ENCODE measurements at places on chromosomes 1 and 21. TPM values are rescaled to one million over a fixed set of nuclear protein-coding genes. Genes with fewer than 3 reads are reported as not detected.

DNA sequence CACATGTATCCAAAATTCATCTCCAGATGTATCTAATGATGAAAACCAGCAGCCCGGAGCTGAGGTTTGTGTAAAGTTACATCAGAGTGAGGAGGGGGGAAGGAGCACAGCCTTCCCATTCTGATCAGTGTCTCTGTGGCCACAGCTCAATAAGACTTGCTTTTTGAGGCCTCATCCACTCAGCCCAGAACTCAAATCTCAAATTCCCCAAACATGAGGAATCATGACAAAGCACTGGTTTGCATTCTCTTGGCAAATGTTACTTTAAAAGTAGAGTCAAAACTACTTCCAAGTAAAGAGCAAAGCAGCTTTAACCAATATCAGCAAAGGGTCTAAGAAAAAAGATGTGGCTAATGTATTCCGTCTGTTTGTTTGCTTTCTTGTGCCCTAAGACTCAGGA is 30.9 kb downstream of the CCN1 start:
- no peaks in the 10 kb centered on the region for H3K27me3 ChIP-seq
- no peaks in the 10 kb centered on the region for H3K36me3 ChIP-seq
- peaks cover 30% of the 10 kb centered on the region for H3K4me1 ChIP-seq
- no peak for DNase-seq
- no peak overlapping the region for H3K27ac ChIP-seq
- H3K4me3 ChIP-seq = no peak overlapping the region

C1orf167 gene
- total RNA-seq = not detected

- H3K27ac ChIP-seq = no peak overlapping the region
- H3K36me3 ChIP-seq = no peaks in the 10 kb centered on the region
- no peak for DNase-seq
- no peaks in the 10 kb centered on the region for H3K27me3 ChIP-seq
Observed at GRCh38 chr1:8379513-8380186, 61.7 kb downstream of the SLC45A1 start.

DNA sequence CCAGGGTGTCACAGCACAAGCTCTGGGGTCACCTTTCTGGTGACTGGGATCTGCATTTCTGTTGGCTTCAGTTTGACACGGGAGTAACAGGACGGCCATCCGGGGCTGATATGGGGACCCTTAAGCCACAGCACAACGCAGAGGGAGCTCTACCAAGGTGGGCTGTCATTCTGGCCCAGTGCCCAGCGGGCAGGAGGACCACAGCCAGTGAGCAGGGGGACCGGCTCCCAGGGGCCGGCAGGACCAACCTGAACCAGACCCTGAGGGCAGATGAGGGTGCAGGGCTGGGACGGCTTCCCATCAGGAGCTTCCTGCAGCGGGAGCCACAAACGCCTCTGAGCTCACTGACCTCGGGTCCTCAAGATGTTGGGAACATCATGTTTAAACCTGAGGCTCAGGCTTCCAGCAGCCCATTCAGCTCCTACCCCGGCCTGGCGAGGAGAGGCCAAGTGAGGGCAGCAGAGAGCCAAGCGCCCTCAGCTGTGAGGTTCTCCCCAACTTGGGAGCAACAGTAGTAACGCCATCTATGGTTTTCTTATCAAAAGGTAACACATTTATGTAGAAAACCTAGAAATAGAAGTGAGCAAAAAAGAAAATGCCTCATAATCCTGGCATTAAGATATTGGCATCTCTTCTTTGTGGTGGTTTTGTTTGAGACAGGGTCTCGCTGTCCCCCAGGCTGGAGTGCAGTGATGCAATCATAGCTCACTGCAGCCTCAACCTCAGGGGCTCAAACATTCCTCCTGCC is 26.8 kb downstream of the TMEM201 start:
- DNase-seq = peak; percentile 36
- H3K4me3 ChIP-seq = no peak overlapping the region
- H3K36me3 ChIP-seq = peaks cover 12% of the 10 kb centered on the region

GRCh38 chr1:21289127-21289526 is 1.1 kb downstream of the ECE1 start:
- H3K4me1 ChIP-seq = peaks cover 16% of the 10 kb centered on the region
- H3K4me3 ChIP-seq = peak overlapping the region; percentile 79
- H3K27me3 ChIP-seq = no peaks in the 10 kb centered on the region
- H3K27ac ChIP-seq = peak overlapping the region; percentile 41
- no peak for DNase-seq

- no peaks in the 10 kb centered on the region for H3K4me1 ChIP-seq
- H3K27ac ChIP-seq = no peak overlapping the region
- no peaks in the 10 kb centered on the region for H3K36me3 ChIP-seq
- no peaks in the 10 kb centered on the region for H3K27me3 ChIP-seq
Observed at GRCh38 chr1:77846966-77847365, 41.5 kb upstream of the NEXN start.

GRCh38 chr21:15408089-15408488 is 321.7 kb upstream of the USP25 start:
- no peak for DNase-seq
- H3K36me3 ChIP-seq = no peaks in the 10 kb centered on the region
- no peaks in the 10 kb centered on the region for H3K27me3 ChIP-seq

GRCh38 chr1:37901191-37901892 is 42.0 kb upstream of the MTF1 start:
- H3K36me3 ChIP-seq = no peaks in the 10 kb centered on the region
- H3K27me3 ChIP-seq = no peaks in the 10 kb centered on the region
- no peak for DNase-seq
- no peaks in the 10 kb centered on the region for H3K4me1 ChIP-seq
- no peak overlapping the region for H3K4me3 ChIP-seq

DNA sequence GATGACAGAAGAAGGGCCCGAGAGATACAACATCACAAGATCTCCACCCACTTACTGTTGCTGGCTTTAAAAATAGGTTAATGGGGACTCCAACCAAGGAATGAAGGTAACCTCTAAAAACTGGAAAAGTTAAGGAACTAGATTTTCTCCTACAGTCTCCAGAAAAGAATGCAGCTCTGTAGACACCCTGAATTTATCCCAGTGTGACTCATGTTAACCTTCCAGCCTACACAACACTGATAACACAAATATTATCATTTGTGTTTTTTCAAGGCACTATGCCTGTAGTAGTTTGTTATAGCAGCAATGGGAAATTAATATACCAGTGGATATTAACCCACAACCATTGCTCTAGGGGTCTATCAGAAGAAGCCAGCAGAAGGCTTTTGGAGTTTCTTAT is 730.7 kb upstream of the ZP4 start:
- DNase-seq = no peak
- no peaks in the 10 kb centered on the region for H3K36me3 ChIP-seq
- no peak overlapping the region for H3K4me3 ChIP-seq
- H3K27ac ChIP-seq = no peak overlapping the region
- no peaks in the 10 kb centered on the region for H3K27me3 ChIP-seq

GRCh38 chr21:34792504-34793089 is 123.8 kb downstream of the CLIC6 start:
- no peaks in the 10 kb centered on the region for H3K4me1 ChIP-seq
- H3K27ac ChIP-seq = no peak overlapping the region
- peaks cover 4% of the 10 kb centered on the region for H3K36me3 ChIP-seq
- H3K27me3 ChIP-seq = no peaks in the 10 kb centered on the region
- H3K4me3 ChIP-seq = no peak overlapping the region
- DNase-seq = no peak

DNA sequence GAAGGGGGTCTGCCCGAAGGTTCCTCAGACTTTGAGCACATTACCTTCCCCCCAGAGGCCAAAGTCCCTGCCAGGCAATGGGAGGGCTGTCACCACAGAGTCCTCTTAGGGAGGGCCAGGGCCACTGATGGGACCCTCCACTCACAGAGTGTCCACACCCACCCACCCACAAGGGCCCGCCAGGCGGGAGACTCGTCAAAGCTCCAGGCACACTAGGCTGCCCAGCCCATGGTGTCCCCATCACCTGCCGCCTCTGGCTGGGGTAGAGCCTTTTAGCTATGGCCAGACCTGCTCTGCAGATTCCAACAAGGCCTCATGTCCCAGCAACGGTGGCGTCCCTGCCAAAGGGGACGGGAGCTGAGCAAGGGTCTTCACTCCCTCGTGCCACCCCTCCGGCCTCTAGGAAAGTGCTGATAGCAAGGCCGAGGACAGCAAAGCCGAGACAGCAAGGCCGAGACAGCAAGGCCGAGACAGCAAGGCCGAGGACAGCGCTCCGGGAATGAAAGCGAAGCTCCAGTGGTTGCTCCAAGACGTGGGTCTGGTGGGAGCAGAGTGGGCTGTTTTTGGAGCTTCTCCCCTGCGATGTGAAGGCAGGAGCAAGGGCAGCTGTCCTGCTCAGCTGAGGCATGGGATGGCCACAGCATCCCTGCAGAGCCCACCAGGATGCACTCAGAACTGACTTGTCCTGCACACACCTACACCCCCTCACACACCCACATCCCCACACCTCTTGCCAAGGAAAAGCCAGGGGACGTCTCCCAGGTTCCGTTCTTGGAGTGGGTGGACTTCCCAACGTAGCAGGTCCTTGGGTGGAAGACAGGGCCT is 123.4 kb downstream of the CRYAA start:
- H3K4me1 ChIP-seq = no peaks in the 10 kb centered on the region
- no peak for DNase-seq
- H3K27ac ChIP-seq = no peak overlapping the region
- H3K36me3 ChIP-seq = no peaks in the 10 kb centered on the region
- no peak overlapping the region for H3K4me3 ChIP-seq

DNA sequence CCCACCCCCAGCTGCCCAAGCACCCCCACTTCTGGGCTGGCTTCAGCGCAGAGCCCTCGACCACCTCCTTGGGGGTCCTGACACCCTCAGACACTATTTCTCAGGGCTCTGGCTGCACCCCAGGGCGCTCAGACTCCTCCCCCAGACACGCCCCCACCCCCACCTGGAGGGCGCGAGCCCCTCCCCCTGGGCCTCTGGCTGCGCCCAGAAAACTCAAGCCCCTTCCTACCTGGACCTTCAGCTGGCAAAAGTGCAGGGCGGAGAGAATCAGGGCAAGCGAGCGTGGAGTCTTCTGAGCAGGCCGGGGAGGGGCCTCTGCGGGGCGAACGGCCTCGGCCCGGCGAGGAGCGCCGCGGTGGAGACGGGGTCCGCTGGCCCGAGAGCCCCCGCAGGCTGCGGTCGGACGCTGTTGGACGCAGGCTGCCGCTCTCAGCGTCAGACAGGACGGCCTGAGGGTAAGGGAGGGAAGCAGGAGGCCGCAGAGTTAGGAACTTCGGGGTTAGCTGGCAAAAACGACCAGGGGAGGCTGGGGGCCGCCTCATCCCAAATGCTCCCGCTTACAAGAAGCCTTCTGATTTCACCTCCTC is 17.4 kb upstream of the NBPF1 start:
- no peaks in the 10 kb centered on the region for H3K27me3 ChIP-seq
- DNase-seq = no peak
- H3K4me1 ChIP-seq = no peaks in the 10 kb centered on the region
- H3K36me3 ChIP-seq = peaks cover 12% of the 10 kb centered on the region
- H3K27ac ChIP-seq = no peak overlapping the region
- no peak overlapping the region for H3K4me3 ChIP-seq

DNA sequence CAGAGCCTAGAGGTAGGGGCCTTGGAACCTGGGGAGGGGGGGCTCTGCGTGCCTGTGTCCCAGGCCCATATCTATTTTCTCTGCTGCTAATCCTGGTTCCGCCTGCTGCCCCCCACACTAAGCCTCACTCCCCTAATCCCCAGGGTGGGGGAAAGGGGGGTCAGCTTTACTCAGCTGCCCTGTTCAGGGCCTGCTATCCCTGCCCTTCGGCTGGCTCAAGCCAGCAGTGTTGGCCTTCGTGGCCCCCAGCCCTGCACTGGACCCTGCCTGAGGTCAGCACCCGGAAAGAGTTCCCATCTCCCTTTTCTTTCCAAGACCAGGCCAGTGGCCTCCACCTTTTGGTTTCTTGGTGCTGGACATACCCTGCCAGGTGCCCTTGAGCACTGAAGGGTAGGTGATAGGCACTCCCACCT is 8.4 kb downstream of the ZBTB7B start:
- no peak for DNase-seq
- H3K27me3 ChIP-seq = no peaks in the 10 kb centered on the region
- H3K36me3 ChIP-seq = no peaks in the 10 kb centered on the region
- H3K27ac ChIP-seq = no peak overlapping the region
- H3K4me1 ChIP-seq = no peaks in the 10 kb centered on the region
- no peak overlapping the region for H3K4me3 ChIP-seq

RAP1A gene
- total RNA-seq = 57.1 TPM

DNA sequence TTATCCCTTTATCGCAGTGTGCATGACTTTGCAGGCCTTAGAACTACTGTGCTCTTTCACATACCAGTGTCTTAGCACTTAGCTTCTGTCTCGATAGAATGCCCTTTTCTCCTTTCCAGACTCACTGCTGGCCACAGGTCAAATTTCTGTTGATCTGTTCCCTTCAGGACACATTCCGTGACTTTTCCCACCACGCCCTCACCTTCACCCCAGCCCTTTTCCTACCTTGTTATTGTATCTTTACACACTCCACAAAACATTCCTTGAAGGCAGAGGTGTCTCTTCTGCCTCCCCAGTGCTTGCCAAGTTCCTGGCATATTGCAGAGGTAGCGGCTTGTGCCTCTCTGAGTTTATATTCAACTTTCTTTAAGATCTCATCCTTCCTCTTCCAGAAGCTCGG is 3.7 kb upstream of the IGSF9 start:
- H3K27ac ChIP-seq = no peak overlapping the region
- DNase-seq = no peak
- H3K4me1 ChIP-seq = peaks cover 5% of the 10 kb centered on the region
- peaks cover 38% of the 10 kb centered on the region for H3K27me3 ChIP-seq
- no peak overlapping the region for H3K4me3 ChIP-seq
- H3K36me3 ChIP-seq = no peaks in the 10 kb centered on the region

TRMT1L gene
- 16.1 TPM for total RNA-seq

- H3K27me3 ChIP-seq = no peaks in the 10 kb centered on the region
- H3K4me3 ChIP-seq = no peak overlapping the region
- no peaks in the 10 kb centered on the region for H3K36me3 ChIP-seq
Observed at GRCh38 chr1:110494522-110495406, 24.2 kb downstream of the KCNA10 start.
